Activated CD8-positive, alpha-beta memory T cell treated with anti-CD3 and anti-CD28 coated beads for 48 hours (primary cell): ENCODE measurements at places on chromosomes 2 and 18.

GRCh38 chr2:138771534-138771933, 8.7 kb downstream of the NXPH2 start:
- no peak for DNase-seq

GRCh38 chr18:46167971-46168370, 63.8 kb downstream of the HAUS1 start:
- DNase-seq: no peak

GRCh38 chr18:498931-499775, 1.3 kb downstream of the COLEC12 start:
- DNase-seq: no peak

DNA sequence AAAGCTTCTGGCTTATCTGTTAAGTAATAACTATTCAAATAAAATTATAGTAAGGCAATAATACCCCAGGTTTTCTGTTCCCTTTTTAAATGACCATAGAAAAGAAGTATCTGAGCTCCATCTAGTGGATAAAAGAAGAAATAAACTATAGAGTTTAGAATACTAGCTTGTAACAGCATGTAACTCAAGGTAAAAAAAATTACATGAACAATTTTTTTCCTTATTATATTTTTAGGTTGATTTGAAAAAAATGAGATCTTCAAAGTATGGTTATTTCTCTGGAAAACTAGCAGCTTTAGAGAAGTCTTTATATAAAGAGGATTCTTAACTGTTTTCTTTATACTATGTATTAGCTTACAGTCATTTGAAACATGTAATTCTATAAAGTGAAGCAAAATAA, 58.1 kb downstream of the NCKAP1 start:
- DNase-seq: no peak

DNA sequence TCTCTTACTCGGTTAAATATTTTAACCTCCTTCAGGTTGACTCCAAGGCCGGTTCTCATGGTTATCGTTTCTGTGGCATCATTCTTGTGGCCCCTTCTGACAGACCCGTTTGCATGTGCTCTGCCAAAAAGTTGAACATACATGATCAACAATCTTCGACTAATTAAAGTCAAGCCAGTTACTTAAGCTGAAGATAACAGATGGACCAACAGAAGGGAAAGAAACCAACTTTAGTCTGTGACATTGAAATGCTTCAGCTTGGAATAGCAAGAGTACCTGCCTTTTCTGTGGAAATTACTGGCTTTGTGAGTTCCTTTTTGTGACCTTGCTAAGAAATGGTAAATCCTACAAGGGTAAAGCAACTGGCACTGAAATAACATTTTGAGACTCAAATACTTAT, 1429.1 kb downstream of the LRP1B start:
- no peak for DNase-seq

GRCh38 chr18:4101009-4101408, 354.1 kb downstream of the DLGAP1 start:
- DNase-seq: no peak

GRCh38 chr18:54260396-54261072, 8.8 kb upstream of the POLI start:
- no peak for DNase-seq

GRCh38 chr18:55534547-55534946, 53.4 kb downstream of the TCF4 start:
- DNase-seq: no peak

DNA sequence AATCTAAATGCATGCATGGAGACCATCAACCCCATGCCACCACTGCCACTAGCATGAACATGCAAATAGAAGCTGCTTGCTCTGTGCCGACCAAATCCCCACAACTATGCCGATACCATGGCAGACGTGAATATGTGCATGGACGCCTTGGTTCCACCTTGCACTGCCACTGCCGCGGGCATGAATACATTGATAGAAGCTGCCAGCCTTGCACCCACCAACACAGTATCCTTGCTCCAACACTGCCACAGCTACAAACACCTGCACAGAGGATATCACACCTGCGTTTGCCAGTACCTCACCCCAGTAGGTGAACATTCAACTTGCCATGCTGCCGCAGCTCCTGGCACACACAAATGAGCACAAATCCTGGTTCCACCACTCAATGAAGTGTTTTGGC, 527.4 kb upstream of the REG3G start:
- no peak for DNase-seq

- no peak for DNase-seq
These were observed 260.8 kb downstream of the CBLN2 start for GRCh38 chr18:72283148-72283925.

GRCh38 chr18:47490882-47491281, 239.4 kb upstream of the SKOR2 start:
- no peak for DNase-seq

GRCh38 chr2:27724905-27725701, 46.4 kb upstream of the MRPL33 start:
- no peak for DNase-seq

GRCh38 chr2:148455791-148456190, 188.8 kb upstream of the EPC2 start:
- no peak for DNase-seq

GRCh38 chr2:41779888-41780287, 267.9 kb upstream of the PKDCC start:
- no peak for DNase-seq

- DNase-seq: no peak
These were observed 10.4 kb downstream of the COLEC11 start for GRCh38 chr2:3604991-3605961.

DNA sequence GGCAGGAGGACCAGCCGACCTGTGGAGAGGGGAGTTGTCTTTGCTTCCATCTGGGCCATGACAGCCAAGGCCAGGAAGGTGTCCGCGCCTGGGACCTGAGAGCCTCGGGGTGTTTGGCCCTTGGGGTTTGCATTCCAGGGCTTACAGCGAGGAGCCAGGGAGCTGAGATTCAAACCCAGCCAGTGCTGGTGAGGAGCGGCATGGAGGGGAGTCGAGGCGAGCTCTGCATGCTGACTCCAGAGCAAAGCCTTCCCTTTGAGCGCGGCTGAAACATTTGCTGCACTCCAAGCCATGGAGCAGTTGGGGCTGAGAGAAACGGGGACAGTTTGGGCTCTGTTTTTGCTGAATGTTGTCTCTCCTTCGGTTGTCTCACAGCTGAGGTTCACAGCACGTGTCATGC, 77.4 kb downstream of the TWIST2 start:
- DNase-seq: no peak

DNA sequence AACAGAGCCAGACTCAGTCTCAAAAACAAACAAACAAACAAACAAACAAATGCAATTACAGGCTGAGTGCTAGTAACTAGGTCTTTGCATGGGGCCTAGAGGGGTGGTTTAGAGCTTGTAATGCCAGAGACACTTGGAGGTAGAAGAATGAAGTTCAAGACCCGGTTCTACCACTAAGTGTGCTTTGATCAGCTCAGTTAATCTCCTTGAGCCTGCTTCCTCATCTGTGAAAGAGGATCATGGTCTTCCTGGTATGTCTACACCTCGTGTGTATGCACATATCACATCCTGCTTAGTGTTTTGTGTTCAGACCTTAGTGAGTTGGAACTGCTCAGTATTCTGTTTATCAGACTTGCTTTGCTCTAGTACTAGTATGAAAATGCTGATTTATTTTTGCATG, 4.8 kb upstream of the ATP6V1C2 start:
- no peak for DNase-seq

DNA sequence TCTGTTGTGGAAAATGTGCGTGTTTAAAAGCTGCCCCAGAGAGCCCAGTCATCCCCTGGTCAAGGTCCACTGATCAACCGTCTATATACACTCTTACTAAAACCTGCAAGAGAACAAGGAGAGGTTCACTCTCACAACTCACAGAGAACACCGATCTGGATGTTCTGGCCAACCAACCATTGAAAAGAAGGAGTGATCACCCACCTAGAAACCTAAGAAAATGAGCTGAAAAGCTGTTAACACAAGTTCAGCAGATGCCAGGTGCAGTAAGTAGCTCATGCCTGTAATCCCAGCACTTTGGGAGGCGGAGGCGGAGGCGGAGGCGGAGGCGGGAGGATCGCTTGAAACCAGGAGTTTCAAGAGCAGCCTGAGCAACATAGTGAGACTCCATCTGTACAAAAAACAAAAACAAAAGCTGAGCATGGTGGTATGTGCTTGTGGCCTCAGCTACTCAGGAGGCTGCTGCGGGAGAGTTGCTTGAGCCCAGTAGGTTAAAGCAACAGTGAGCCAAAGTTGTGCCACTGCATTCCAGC, 14.5 kb downstream of the ATG16L1 start:
- no peak for DNase-seq

GRCh38 chr2:218993345-218994315, at the start of gene CRYBA2:
TSS of gene CRYBA2 (minus strand) at chr2:218993422. CDS start at chr2:218993176, 246 bp downstream.
- no peak for DNase-seq

DNA sequence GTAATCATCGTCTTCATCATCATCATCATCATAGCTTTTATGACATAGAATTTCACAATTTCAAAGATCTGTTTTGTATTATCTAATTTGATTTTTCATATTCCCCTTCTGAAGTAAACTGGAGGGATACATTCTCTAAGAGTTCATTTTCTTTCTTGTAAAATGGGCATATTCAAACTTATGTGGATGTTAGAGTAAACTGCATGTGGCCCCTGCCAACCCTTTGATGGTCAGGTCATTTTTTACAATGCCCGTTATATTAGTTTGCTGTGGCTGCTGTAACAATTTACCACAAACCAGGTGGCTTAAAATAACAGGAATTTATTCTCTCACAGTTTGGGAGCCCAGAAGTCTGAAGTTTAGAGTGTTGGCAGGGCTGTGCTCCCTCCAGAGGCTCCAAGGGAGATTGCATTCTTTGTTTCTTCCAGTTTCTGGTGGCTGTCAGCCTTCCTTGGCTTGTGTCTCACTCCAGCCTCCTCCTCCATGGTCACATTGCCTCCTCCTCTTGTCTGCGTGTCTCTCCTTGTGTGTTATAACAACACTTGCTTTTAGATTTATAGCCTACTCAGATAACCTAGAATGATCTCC, 127.5 kb upstream of the MMADHC start:
- no peak for DNase-seq

DNA sequence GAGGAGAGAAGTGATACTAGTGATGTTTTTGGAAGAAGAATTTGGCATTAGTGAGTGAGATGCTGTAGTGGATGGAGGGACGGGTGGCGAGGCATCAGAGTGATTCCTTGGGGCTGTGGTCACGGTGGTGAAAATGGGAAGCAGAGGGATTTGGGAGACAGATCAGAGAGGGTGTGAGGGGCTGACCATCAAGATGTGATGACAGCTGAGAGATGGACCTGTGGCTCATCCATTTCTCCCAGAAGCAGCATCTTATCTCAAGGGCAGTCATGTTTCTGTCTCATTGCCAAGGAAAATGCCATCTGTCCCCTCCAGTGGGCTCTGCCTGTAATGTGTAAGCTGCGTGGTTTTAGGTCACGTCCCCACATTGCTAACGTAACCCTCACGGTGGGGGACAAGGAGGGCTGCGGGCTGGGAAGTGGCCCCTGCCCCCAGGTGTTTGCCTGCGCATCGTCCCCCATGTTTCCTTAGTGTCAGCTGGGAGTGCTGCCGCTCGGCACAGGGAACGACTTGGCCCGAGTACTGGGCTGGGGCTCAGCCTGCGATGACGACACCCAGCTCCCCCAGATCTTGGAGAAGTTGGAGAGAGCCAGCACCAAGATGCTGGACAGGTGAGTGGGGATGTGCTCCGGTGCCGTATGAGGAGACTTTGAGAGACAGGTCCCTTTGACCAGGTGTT, 91.0 kb downstream of the DGKD start:
- DNase-seq: no peak

- DNase-seq: no peak
These were observed 27.1 kb downstream of the SH2D6 start for GRCh38 chr2:85445316-85446295.

GRCh38 chr18:50871846-50872245, 7.1 kb upstream of the ME2 start:
- no peak for DNase-seq

GRCh38 chr2:217933617-217933993, 69.2 kb downstream of the TNS1 start:
- DNase-seq: no peak

DNA sequence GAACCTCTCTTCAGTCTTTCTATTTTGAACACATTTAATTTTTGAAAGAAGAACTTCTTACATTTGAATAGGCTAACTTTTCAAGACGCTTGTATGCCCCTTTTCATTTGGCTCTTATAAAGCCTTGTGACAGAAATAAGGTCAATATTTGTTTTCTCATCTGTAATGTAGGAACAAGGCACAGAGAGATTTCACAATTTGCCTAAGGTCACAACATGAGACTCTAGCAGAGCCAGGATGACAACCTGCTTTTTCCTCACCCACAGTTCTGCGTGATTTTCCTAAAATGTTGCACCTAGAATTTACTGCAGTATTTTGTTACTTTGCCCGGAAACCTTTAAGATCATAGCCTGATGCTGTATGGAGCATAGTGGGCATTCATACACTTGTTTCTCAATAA, 67.4 kb downstream of the TXNL1 start:
- no peak for DNase-seq
